ENCODE measurements at places on chromosomes 4 and X.

DNA sequence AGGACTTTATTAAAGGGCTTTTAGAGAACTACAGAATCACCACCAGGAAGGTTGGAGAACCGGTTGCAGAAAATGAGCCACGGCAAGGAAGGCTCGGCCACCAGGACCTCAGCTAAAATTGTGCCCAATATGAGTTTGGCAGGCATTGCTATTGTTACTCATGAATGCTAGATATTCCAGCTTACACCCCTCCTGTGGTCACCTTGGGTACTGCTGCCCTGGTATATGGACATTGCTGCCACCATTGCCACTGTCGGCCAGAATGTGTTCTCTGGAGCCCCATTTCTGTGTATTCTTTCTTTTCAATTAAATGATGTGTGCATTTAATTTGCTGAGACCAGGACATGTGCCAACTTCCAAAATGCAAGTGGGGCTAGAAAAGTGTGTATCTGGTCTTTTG is 626.7 kb upstream of the BOD1L1 start:
- no peak for DNase-seq

GRCh38 chrX:51614353-51615012 is 4.2 kb downstream of the CENPVL3 start:
- no peak for DNase-seq

GRCh38 chr4:121278811-121279368 is 101.9 kb downstream of the QRFPR start:
- DNase-seq = no peak

- no peak for DNase-seq
These were observed 35.9 kb downstream of the ADGRG4 start for GRCh38 chrX:136336623-136337022.

GRCh38 chrX:7133050-7133440 is 14.5 kb upstream of the STS start:
- no peak for DNase-seq

- DNase-seq = no peak
These were observed 15.1 kb upstream of the PRSS12 start for GRCh38 chr4:118367872-118368271.

DNA sequence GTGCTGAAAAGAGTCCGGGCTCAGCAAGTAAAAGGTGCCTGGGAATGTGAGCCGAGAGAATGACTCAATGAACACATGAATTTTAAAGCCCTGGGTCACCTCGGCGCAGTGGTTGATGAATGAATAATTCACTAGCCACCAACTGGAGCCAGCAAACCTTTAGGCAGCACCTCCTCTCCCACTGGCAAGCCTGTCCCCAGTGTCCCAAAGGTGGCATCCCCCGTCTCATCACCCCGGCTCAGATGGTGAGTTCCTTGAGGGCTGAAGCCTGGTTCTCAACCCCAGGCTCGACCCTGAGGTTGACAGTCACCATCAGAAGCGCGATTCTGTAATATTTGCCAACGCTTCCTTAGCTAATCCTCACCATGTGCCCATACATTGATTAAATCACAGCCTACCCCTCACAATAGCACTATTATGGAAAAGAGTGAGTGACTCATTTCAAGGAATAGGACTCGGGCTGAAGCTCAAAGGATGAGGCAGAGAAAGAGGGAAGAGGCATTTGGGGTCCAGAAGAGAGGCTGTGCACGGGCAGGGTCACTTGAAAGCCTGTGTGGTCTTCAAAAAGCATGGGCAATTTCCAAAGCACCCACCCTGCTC is 2.7 kb upstream of the CCNQ start:
- no peak for DNase-seq

DNA sequence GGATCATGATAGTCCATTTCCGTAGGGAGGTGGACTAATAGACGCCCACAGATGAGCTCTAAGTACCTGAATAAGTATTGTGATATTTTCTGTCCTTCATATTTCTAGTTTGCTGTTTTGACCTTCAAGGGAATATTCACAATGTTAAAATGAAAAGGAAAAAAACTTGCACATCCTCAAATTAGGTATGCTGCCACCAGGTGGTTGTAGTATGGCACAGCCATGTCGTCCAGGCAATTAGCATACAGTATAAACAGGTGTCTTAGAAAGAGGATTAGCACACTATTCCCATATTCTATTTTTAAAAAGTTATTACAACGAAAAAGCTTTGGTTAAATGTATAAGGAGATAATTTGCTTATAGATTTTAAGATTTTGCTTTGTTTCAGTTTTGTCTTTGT is 802.0 kb downstream of the RPA4 start:
- DNase-seq = no peak

GRCh38 chrX:131752493-131753198 is 208.8 kb downstream of the OR13H1 start:
- DNase-seq = no peak

All from activated naive CD4-positive, alpha-beta T cell treated with anti-CD3 and anti-CD28 coated beads, Interleukin-2, amount 50 U/mL, for 16 hours (primary cell).